ENCODE measurements at places on chromosomes 4 and X.

- DNase-seq: no peak
These were observed 2.0 kb downstream of the SMIM14 start for GRCh38 chr4:39636531-39637184.

DNA sequence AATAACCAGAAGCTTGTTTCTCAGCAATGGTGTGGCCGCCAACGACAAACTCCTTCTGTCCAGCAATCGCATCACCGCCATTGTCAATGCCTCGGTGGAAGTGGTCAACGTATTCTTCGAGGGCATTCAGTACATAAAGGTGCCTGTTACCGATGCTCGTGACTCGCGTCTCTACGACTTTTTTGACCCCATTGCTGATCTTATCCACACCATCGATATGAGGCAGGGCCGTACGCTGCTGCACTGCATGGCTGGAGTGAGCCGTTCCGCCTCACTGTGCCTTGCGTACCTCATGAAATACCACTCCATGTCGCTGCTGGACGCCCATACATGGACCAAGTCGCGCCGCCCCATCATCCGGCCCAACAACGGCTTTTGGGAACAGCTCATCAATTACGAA, 383 bp downstream of the DUSP21 start:
- DNase-seq: no peak

DNA sequence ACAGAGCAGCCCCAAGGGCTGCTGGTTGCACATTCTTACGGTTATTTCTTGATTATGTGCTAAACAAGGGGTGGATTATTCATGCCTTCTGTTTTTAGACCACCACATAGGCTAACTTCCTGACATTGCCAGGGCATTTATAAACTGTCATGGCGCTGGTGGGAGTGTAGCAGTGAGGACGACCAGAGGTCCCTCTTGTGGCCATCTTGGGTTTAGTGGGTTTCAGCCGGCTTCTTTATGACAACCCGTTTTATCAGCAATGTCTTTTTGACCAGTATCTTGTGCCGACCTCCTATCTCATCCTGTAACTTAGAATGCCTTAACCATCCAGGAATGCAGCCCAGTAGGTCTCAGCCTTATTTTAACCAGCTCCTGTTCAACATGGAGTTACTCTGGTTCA, 212.4 kb upstream of the GRID2 start:
- no peak for DNase-seq

DNA sequence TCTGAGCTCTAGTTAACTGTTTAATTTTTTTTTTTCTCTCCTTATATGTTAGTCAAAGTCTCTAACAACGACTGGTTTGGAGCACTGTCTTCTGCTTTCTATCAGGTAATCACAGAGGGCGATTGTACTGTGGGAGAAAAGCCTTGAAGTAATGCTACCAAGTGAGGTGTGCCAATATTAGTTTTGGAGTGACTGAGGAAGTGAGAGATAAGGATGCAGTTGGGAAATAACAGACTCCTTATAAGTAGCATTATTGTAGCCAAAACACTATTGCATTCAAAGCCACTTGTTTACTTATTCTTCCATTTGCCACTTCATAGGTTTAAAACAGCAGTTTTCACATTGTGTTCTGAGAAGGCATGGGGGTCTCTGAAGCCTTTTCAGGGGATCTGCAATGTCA, 79.1 kb upstream of the SLC6A14 start:
- DNase-seq: no peak

- DNase-seq: no peak
These were observed 230.4 kb upstream of the GATB start for GRCh38 chr4:151991001-151991883.

DNA sequence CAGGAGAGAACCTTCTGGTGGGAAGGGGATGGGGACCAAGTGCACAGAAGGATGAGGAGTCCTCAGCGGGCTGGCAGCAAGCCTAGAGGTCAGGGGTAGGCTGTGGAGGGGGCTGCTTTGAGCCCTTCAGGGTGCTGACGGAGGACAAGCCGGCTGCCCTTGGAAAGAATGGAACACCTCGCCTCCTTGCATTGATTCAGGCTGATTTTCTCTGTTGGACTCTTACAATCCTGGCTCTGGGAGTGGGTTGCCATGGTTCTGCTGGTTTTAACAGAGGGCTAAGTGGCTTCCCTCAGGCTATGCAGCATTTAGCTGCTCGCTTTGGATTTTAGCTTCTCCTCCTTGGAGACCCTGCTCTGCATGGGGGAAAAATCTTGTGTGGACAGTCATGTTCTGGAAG, 49.4 kb upstream of the CHRNA9 start:
- no peak for DNase-seq

DNA sequence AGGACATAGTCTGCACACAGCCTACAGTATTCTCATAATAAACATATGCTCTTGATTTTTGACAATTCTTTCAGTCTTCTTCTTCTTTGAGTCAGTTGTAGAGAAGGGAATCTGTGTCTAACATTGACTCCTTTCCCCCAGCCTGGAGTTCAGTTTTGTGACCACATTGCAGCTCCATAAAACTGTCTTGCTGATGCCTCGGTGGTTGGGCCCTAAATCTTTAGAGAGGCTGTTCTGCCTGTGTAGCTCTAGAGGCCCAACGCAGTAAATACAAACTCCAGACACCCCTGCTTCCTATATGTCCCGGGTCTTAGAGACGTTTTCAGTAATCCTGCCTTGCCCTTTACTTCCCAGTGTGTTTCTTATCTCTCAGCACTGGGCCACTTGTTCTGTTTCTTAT, 639.5 kb upstream of the AADAT start:
- no peak for DNase-seq

DNA sequence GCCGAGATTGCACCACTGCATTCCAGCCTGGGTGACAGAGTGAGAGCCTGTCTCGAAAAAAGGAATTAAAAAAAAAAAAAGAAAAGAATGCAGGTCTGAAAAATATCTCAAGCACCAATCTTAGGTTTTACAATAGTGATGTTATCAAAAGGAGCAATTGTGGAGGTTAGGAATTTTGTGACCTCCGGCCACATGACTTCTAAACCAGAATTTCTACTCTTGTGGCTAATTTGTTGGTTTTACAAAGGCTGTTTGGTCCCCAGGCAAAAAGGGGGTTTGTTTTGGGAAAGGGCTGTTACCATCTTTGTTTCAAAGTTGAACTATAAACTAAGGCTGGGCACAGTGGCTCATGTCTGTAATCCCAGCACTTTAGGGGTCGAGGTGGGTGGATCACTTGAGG, 15.4 kb upstream of the ZNF41 start:
- no peak for DNase-seq

DNA sequence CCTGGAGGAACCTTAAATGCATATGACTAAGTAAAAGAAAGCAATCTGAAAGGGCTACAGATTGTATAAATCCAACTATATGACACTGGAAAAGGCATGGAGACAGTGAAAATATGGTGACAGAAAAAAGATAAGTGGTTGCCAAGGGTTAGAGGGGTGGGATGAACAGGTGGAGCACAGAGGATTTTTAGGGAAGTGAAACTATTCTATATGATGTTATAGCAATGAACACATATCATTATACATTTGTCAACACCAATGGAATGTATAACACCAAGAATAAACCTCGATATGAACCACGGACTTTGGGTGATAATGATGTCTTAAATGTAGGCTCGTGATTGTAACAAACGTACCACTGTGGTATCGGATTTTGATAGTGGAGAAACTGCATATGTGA, 40.7 kb downstream of the NPY5R start:
- no peak for DNase-seq
